ENCODE measurements at places on chromosomes 3 and 15. TPM values are rescaled to one million over a fixed set of nuclear protein-coding genes. Genes with fewer than 3 reads are reported as not detected.

The TBC1D21 gene
- total RNA-seq = not detected

The B4GALT4 gene
- total RNA-seq = 28.2 TPM

DNA sequence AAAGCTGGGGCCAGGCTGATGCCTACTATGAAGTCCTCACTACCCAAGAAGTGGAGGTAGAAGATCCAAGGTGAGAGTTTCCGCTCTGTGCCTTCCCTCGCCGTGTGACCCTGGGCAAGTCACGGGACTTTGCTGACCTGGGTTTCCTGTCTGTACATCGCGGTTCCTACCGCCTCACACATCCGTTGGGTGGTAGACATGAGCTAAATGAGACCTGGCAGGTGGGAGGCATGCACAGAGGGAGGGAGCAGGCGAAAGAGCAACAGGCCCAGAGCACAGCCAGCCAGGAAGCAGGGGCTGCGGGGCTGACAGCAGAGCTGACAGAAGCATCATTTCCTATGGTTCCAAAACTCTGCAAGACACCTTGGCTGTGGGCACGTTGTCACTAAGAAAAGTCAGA is 157.3 kb upstream of the BHLHE40 start:
- no peak for DNase-seq

DNA sequence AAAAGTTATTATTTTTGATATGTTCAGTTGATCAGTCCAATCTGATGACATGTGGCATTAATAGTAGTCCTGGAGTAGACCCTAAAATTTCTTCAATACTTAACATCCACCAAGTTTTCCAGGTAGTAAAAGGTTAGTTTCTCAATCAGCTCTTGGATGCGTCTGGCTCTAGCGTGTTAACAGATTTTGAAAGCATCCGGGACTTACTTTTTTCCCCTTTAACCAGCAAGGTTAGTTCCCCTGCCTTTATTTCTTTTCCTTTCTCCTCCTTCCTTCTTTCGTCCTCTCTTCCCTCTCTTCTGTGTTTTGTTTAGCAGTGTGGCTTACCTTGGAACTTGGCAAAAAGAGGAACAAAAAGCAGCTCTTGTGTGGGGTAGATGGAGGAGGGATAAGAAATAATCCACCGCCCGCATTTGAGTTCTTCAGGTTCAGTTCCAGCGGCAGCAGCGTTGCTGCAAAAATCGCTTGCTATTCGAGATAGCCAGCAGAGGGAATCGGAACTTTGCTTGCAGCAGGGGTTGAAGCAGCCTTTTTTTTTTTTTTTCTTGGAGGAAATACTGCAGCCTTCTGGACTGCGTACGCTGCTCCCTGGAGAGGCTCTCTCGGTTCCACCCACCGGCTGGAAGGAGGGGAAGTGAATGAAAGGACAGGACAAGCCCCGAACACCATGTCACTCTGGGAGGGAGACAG is at the start of gene RBMS3:
Gene RBMS3 (plus strand): TSS at position 668 of the 690 bp plus-strand sequence.
- peak; percentile 54 for DNase-seq

DNA sequence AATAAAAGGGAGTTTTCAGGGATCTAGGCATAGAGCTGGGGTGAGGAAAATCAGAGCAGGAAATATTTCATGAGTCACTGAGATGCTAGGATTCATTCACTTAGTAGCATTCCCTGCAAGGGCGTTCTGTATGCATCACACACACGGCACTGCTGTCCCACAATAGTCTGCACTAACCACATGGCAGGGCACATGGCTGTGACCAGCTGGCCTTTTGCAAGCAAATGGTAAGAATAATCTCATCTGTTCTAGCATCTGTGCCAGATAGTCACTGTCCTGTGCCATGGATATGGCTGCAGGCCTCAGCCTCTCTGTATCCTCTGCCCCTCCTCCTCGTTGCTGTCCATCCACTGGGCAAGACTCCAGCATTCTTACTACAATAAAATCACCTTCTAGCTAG is 37.8 kb downstream of the BOC start:
- peak; percentile 95 for DNase-seq

DNA sequence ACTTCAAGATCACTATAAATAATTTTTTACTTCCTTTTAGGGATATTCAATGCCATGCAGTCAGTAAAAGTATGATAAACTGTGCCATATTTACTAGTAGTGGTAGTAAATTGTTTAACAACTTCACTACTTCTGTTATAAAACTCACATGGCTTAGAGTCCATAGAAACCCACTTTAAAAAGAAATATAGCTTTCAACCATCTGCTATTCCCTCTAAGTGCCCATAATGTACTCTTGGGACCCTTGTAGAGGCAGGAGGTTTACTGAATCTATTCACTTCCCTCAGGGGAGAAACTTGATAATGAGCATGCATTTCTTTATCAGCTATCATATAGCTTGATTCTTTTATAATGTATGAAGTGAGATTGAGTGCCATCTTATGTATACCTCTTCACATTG is 1448.4 kb upstream of the ALCAM start:
- no peak for DNase-seq

DNA sequence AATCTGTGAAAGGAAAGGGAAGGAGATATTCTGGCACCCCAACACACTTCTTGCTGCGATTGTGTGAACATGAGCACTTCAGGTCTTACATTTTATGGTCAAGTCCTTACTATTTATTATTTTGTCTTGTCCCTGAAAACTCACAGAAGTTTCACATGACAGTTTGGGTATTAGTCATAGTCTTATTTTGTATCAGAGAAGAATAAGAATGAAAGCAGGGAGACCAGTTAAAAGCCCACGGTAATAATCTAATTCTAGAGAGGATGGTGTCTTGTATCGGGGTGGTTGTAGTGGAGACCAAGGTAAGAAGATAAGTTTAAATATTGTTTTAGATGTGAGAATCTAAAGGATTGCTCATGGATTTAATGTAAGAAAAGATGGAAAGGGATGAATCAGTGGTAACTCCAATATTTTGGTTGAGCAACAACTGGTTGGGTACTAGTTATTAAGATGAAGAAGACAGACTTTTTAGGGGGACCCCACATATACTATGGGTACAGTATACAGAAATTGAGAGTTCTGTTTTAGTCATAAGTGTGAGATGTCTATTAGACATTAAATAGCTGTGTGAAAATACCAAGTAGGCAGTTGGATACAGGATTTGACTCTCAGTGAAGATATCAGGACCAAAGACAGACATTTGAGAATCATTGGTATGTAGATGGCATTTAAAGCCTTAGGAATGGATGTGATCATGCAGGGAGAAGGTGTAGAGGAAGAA is 227.6 kb downstream of the MFSD1 start:
- DNase-seq = no peak

DNA sequence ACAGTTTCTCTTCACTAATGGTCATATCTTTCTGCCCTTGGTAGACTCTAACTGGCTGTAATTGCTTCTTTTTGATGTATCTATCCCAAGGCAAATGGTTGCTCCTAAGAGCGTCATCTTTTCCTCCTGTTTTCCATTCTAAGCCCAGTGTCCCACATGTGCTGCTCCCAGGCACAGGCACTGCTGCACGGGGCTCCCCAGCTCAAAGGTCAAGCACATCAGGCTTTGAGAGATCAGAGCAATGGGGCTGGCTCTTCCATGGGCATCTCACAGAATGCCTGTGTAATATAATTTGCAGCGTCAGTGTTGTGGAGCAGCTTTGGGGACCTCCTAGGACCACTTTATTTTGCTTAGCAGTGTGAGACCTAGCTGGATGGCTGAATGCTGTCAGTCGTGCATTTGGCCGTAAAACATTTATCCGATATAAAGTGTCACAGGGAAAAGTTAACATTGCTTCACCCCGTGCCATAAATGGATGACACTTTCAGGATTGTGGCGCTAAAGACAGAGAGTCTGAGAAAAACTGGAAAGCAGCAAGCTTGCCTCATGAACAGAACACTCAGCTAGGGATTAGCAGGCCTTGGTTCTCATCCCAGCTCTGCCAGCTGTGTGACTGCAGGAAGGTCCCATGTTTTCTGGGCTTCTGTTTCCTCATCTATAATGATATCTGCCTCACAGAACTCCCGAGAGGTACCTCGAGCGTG is 277.5 kb upstream of the TBL1XR1 start:
- no peak for DNase-seq

- no peak for DNase-seq
Measured at GRCh38 chr3:107676469-107677309, 153.9 kb downstream of the BBX start.

All from osteoblast (primary cell).